ENCODE measurements at places on chromosomes 12 and 14.
A peak's percentile ranks its signal among the peaks of the same experiment; 100 is the strongest.

- peak; percentile 74 for DNase-seq
Measured at GRCh38 chr14:32507029-32507984, 178.2 kb downstream of the AKAP6 start.

- DNase-seq = no peak
Measured at GRCh38 chr14:27236601-27237000, 638.8 kb upstream of the NOVA1 start.

GRCh38 chr14:96626916-96627315 lies 124.7 kb downstream of the PAPOLA start:
- DNase-seq = no peak

DNA sequence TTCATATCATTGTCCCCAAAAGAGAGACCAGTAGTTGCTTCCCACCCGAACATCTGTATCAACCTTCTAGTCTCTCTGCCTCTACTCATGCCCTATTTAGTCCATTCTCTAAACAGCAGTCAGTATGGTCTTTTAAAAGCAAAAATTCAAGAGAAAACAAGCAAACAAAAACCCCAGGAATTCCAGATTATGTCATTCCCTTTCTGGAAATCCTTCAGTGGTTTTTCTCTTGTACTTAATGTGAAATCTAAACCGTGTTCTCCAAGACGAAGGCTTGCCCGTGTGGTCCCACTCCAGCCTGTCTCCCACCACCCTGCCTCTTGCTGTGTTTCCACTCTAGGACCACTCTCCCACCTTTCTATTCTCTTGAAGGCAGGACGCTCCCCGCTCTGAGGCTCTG lies 90.8 kb downstream of the TMEM30B start:
- DNase-seq = no peak

DNA sequence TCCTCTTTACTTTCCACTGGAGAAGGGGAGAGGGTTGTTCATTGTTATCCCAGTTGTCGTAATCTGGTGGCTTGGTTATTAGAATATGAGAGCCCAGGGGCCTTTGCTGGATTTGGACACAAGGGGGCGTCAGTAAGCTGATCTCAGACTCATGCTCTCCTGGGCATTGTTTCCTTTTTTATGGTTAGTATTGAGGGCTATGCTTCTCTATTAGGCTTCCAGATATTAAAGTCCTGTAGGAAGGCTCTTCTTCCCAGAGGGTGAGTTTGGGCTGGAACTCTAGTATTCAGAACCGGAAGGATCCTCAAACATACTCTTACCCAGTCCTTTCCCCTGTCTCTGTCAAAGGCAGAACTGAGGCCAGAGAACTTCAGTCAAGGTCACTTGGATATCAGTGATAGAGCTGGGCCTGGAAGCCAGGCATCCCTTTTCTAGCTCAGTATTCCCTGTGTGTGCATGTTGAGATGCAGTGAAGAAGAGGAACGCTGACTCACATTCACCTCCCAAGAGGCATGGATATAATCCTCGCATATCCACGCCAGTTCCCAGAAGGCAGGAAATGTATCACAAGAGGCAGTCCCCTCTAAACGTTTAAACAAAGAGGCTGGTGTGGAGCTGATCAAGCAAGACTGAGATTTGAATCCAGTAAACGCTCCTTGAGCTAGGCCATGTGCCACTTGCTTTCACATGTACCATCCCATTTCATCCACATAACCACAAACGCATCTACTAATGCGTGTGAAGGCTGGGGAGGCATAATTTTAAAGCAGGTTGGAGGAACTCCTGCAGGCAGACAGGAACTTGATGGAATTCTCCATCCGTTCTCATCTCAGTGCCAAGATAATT lies 41.6 kb downstream of the UBE3B start:
- DNase-seq = peak; percentile 66

- DNase-seq = no peak
Measured at GRCh38 chr12:87140262-87140661, 884.1 kb upstream of the MGAT4C start.

DNA sequence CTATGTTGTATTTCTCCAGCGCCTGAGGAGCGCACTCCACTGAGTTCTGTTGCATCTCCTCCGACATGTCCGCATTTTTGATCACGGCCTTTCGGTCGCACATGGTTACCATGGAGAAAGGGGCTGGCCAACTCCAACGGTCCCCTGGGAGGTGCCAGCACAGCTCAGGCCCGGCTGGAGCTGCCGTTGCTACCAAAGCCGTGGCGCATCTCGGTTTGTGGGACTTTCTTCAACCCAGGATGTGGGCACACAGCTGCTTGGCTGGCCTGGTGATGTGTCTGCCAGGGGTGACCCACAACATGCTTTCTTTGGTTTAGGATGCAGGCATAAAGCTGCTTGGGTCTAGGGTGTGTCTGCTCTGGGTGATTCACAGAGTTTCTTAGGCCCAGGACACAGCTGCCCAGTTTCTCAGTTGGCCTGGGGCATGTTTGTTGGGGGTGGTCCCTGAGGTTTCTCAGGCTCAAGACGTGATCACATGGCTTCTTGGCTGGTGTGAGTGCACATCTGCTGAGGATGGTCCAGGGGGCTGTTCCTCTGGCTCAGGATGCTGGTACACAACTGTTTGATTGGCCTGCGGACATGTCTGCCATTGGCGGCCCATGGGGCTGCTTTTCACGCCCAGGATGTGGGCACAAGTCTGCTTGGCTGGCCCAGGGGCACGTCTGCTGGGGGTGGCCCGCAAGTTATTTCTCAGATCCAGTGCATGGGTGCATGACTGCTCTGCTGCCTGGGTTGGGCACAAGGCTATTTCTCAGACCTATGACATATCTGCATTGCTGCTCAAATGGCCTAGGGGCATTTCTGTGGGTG lies 25.9 kb upstream of the GTF2A1 start:
- no peak for DNase-seq

Measured in NCI-H69 (cell line).